ENCODE measurements at places on chromosomes 12 and 14. TPM values are rescaled to one million over a fixed set of nuclear protein-coding genes. Genes with fewer than 3 reads are reported as not detected.

PTPN6 gene
- 19.8 TPM for total RNA-seq

POLE2 gene
- total RNA-seq, result 1.8 TPM

FAM222A gene
- total RNA-seq, result 3.5 TPM

TSPAN19 gene
- 0.59 TPM for total RNA-seq

OVCH1 gene
- 0.35 TPM for total RNA-seq

PXMP2 gene
- total RNA-seq, result 17.9 TPM

DNA sequence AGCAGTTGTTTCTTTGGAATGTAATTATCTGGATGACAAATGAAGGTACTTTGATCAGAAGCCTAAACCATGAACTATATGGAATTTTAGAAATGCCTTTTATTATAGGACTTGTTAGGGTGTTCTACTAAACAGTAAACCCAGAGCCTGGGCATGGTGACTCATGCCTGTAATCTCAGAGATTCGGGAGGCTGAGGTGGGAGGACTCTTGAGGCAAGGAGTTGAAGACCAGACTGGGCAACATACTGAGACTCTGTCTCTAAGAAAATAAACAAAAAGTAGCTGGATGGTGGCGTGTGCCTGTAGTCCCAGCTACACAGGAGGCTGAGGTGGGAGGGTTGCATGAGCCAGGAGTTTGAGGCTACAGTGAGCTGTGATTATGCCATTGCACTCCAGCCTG, 23.9 kb downstream of the PALS1 start:
- no peaks in the 10 kb centered on the region for H3K36me3 ChIP-seq
- no peaks in the 10 kb centered on the region for H3K27me3 ChIP-seq
- H3K4me3 ChIP-seq, result no peak overlapping the region
- H3K4me1 ChIP-seq, result no peaks in the 10 kb centered on the region
- no peak overlapping the region for H3K27ac ChIP-seq
- DNase-seq, result no peak

DNA sequence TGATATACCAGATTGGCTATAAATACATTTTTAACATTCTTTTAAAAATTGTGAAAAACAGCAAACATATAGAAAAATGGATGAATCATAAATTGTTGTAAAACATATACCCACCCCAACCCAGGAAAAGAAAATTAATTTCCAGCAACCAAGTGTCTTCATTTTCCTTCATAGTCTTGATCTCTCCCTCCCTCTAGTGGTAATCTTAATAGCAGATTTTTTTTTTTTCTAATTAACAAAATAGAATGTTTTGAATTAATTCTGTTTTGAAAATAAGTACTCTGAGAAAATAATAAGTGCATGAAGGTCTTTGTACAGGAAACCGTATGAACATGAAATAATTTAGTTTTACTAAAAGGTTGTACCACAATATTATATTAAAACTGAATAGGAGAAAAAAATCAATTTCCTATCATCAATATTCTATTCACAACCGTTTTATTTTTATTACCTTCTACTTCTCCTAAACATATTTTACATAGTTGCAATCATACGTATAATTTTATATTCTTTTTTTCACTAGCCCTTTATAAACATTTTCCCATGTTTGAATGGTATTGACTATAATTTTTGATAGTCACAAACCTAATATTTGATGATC, 7.0 kb downstream of the ETNK1 start:
- no peak overlapping the region for H3K4me3 ChIP-seq
- H3K27ac ChIP-seq, result no peak overlapping the region
- no peaks in the 10 kb centered on the region for H3K27me3 ChIP-seq
- H3K36me3 ChIP-seq, result no peaks in the 10 kb centered on the region

GRCh38 chr12:46187023-46187422, 81.8 kb downstream of the SLC38A1 start:
- peak; percentile 34 for DNase-seq
- no peak overlapping the region for H3K4me3 ChIP-seq
- no peaks in the 10 kb centered on the region for H3K4me1 ChIP-seq
- no peaks in the 10 kb centered on the region for H3K36me3 ChIP-seq
- H3K27ac ChIP-seq, result no peak overlapping the region

DNA sequence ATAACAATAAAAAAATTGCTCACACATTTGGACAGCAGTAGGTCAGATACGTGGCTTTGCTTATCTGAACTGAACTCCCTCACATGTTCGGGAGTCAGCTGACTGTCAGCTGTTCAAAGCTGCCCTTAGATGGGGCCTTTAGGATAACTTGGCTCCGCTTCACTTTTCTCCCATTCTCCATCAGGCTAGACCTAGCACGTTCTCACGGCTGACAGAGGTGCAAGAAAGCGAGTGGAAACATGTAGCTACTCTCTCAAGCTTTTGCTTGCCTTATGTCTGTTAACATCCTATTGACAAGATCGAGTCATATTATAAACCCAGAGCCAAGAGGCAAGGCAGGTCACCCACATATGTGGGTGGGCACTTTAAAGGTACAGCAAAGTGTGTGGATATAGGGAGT, 112.0 kb upstream of the PDZRN4 start:
- H3K27me3 ChIP-seq, result no peaks in the 10 kb centered on the region
- H3K27ac ChIP-seq, result no peak overlapping the region
- no peak overlapping the region for H3K4me3 ChIP-seq
- H3K36me3 ChIP-seq, result no peaks in the 10 kb centered on the region
- H3K4me1 ChIP-seq, result no peaks in the 10 kb centered on the region

- H3K27ac ChIP-seq, result no peak overlapping the region
- no peak overlapping the region for H3K4me3 ChIP-seq
- no peaks in the 10 kb centered on the region for H3K27me3 ChIP-seq
- no peaks in the 10 kb centered on the region for H3K4me1 ChIP-seq
Measured at GRCh38 chr12:318759-319515, 56.3 kb upstream of the SLC6A13 start.

DNA sequence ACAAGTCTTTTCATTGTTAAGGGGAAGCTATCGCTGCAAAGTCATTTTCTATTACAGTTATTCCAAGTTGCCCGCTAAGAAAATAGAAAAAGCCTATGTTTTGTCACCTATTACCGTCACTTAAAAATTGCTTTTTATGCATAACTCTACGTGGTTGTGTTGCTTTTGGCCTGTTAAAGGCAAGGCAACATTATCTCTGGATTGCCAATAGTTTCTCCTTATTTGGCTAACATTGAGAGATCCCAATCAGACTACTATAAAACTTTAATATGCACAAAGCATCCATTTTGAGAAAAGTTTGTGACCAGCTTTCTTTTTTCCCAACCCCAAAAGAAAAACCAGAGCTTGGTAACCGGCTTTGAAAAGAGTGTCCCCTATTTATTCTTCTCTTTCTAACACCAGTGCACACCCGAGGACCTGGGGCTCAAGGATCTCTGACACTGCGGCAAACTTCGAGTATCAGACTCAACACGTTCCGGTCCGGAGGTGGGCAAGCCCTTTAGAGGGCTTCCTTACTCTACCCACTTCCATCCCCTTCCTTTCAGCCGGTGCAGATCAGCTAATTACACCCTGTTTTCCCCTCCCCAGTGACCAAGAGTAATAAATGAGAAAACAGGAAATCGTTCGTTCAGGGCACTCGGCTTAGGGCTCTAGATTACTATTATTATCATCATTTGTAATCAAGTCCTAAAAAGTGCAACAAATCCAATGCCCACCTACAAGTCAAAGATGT, 1.2 kb downstream of the PPP1R12A start:
- H3K4me3 ChIP-seq, result peak overlapping the region; percentile 94
- H3K4me1 ChIP-seq, result no peaks in the 10 kb centered on the region
- no peaks in the 10 kb centered on the region for H3K27me3 ChIP-seq
- H3K27ac ChIP-seq, result peak overlapping the region; percentile 99
- DNase-seq, result no peak
- H3K36me3 ChIP-seq, result no peaks in the 10 kb centered on the region

GRCh38 chr14:103676881-103677675, 38.2 kb downstream of the XRCC3 start:
- H3K4me1 ChIP-seq, result no peaks in the 10 kb centered on the region
- no peak overlapping the region for H3K27ac ChIP-seq
- H3K27me3 ChIP-seq, result no peaks in the 10 kb centered on the region
- no peak for DNase-seq

DNA sequence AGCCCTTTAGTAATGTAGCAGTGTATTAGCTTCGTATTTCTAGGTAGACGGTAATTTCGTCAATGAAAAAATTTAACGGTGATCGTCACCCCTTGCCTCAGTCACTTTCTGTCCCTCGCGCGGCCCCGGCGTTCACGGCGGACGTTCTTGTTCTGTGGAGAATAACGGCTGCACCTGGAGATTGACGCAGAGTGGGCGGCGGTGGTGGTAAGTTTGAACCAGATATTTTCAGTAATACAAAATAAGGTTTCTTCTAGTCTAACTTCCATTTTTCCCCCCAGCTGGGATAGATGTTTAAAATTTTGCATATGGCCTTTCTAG, 341 bp downstream of the ZNF10 start:
- no peaks in the 10 kb centered on the region for H3K36me3 ChIP-seq
- H3K27me3 ChIP-seq, result no peaks in the 10 kb centered on the region
- peak overlapping the region; percentile 85 for H3K27ac ChIP-seq
- no peaks in the 10 kb centered on the region for H3K4me1 ChIP-seq
- peak overlapping the region; percentile 88 for H3K4me3 ChIP-seq
- DNase-seq, result no peak

DNA sequence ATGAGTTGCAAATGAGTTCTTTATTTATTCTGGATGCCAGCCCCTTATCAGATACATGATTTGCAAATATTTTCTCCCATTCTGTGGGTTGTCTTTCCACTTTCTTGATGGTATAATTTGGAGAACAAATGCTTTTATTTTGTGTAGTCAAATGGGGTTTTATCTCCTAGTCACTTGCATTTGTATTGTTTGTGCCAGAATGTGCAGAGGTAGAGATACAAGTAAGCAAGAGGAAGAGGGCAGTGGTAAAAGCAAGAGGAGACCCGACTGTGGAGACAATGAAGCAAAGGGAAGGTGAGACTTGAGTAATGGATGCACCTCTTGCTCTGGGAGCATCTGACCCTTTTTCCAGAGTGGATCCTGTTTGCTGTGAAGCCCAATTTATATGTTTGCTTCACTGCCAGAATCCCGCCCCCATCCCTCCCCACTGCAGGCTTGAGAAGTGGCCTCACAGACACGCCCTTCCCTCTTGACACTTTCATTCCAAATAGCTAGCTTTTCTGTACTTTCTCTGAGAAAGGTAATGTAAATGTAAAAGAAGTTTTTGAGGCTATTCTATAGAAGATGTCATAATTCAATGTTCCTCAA, 786 bp upstream of the PFKM start:
- DNase-seq, result no peak
- H3K4me3 ChIP-seq, result peak overlapping the region; percentile 43
- peak overlapping the region; percentile 80 for H3K27ac ChIP-seq
- H3K4me1 ChIP-seq, result no peaks in the 10 kb centered on the region
- H3K27me3 ChIP-seq, result no peaks in the 10 kb centered on the region
- H3K36me3 ChIP-seq, result no peaks in the 10 kb centered on the region

DNA sequence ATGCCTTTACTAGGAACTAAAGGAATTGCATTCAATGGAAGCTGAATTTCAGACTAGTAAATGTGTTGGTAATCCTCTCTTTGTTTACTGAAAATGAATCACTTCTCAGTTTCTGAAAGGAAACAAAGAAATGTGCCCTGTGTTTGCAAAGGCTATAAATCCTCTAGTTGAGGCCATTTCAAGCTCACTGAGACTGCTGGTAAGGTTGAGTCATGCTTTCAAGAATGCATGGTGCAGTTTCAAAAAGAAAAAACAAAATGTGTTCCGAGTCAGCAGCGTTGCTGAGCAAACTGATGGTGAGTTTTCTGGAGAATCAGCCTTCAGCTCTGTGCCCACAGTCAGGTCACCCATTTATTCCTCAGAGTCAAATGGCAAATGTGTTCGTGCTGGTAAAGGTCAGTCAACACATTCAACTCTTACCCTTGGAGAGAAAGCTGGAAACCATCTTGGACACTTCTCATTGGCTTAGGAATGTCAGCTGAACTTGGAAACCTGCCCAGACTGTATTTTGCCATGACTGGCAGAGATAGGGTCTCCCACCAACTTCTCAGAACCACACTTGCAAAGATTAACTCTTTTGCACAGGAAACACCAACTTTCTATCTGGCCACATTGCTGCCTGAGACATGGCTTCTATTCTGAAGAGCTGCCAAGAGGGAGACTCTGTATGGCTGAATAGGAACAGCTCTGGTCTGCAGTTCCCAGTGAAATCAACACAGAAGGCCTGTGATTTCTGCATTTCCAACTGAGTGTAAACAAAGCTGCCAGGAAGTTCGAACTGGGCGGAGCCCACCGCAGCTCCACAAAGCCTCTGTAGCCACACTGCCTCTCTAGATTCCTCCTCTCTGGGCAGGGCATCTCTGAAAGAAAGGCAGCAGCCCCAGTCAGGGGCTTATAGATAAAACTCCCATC, 484.4 kb downstream of the ATP23 start:
- no peak overlapping the region for H3K4me3 ChIP-seq
- H3K4me1 ChIP-seq, result peaks cover 6% of the 10 kb centered on the region
- DNase-seq, result no peak
- no peaks in the 10 kb centered on the region for H3K36me3 ChIP-seq
- no peaks in the 10 kb centered on the region for H3K27me3 ChIP-seq

DNA sequence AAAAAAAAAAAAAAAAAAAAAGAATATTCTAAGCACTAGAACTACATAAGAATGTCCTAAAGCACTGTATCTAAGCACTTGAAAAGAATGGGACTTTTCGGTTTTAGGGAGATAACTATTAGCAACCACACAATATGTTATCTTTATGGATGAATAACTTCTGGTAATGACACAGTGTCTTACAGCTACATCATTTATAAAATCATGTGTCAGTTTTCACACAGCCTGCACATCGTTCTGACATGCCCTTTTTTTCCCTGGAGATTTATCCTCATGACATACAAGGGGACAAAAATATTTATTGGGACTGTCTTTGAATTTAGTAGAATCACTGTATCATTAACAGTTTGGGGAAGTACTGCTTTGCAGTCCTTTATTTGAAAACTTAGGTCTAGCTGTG, 17.3 kb downstream of the TMEM19 start:
- no peak overlapping the region for H3K4me3 ChIP-seq
- H3K4me1 ChIP-seq, result no peaks in the 10 kb centered on the region
- no peak overlapping the region for H3K27ac ChIP-seq
- DNase-seq, result no peak

GRCh38 chr14:78524766-78525165, 354.6 kb downstream of the NRXN3 start:
- H3K27ac ChIP-seq, result no peak overlapping the region
- no peak overlapping the region for H3K4me3 ChIP-seq
- H3K4me1 ChIP-seq, result no peaks in the 10 kb centered on the region
- H3K36me3 ChIP-seq, result no peaks in the 10 kb centered on the region
- H3K27me3 ChIP-seq, result no peaks in the 10 kb centered on the region
- DNase-seq, result no peak

DNA sequence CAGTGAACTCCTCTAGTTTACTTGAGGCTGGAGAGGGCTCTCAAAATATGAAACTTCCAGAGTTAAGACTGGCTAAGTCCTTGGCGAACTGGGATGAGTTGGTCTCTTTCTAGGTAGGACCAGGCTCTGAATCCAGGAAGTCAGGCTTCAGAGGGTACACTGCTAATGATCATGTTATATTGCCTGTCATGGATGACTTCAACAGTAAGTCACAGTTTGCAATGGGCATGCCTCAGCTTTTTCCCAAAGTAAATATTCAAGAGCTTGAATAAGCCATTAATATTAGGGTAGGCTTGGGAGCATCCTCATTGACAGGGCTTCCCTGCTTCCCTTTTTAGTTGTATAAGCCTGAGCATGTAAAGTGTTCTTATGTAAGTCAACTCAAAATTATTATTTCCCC, 61.7 kb upstream of the PTHLH start:
- no peaks in the 10 kb centered on the region for H3K27me3 ChIP-seq
- H3K27ac ChIP-seq, result no peak overlapping the region
- H3K4me1 ChIP-seq, result no peaks in the 10 kb centered on the region
- no peaks in the 10 kb centered on the region for H3K36me3 ChIP-seq
- no peak overlapping the region for H3K4me3 ChIP-seq
